ENCODE measurements at places on chromosomes 16 and 17.

DNA sequence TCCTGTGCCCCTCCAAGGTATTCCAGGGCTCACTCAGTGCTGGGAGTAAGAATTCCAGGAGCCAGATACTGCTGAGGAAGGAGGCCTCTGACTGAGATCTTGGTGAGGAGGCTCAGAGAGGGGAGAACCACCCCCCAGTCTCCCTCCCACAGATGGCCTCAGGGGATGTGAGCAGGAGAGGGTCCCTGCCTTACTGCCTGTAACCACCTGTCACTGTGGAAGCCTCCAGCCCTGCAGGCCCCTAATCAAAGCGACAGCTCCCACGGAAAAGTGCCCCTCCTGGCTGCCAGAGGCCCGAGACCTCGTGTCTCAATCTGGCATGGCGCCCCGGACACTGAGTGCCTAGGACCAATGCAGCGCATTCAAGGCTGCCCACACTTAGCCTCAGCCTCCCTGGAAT lies 7.7 kb upstream of the C17orf113 start:
- no peak for DNase-seq

DNA sequence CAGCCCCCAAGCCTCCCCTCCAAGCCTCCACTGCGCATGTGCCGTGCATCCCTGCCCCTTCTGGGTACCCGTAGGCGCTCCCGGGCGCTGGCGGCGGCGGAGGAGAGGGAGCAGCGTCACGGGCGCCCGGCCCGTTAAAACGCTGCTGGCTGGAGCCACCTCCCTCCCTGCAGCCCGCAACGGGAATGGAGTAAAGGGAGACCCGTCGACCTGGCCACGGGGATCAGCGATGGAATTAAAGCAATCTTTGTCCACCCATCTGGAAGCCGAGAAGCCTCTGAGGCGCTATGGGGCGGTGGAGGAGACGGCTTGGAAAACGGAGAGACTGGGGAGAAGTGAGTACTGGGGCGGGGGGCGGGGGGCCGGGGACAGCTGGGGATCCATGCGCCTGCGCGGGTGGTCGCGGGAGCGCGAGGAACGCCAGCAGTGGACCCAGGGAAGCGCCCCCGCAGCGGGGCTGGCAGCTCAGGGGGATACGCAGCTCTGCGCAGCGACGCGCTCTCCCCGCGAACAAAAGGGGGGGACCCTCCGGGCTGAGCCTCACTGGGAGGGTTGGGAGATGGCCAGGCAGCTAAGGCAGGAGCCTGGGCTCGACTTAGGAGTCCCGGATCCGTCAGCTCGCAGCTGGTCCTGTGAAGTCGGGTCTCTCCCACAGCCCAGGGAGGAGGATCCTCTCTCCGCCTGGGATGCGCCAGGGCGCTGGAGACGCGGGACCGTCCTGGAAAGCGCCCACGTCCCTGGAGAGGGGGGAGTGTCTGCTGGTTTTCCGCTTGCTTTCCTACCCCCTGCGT lies at the start of gene BMERB1:
Gene BMERB1 (plus strand): TSS at position 164 of the 791 bp plus-strand sequence. CDS start 66 bp downstream, at position 230.
- no peak for DNase-seq

DNA sequence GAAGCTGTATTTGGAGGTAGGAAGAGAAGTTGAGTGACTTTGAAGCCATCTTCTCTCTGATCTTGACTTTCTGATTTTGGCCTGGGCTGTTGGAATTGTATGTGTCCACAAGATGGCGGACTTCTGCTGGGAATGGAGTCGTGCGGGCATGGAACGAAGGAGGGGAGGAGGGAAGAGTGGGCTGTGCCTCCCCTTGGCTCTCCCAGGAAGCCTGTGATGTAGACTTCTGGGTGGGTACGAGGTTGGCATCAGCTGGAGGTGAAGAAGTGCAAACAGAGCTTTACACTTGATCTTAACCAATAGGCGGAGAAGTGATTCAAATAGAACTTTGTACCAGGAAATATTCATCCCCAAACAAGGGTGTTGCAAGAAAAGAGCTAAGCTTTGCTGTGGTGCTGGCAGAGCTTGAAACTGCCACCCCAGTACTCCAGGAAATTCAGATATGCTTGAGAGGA lies 7.4 kb upstream of the TMEM220 start:
- DNase-seq = no peak

GRCh38 chr16:89154390-89155183 lies 17.0 kb upstream of the CDH15 start:
- DNase-seq = no peak

GRCh38 chr16:81463296-81463890 lies 18.8 kb downstream of the CMIP start:
- no peak for DNase-seq

- DNase-seq = no peak
Observed at GRCh38 chr17:77906377-77906871, 52.1 kb upstream of the TNRC6C start.

GRCh38 chr17:72236980-72237633 lies 116.3 kb downstream of the SOX9 start:
- DNase-seq = no peak
